Mesendoderm (in vitro differentiated cells): ENCODE measurements at places on chromosomes 5 and 9.

DNA sequence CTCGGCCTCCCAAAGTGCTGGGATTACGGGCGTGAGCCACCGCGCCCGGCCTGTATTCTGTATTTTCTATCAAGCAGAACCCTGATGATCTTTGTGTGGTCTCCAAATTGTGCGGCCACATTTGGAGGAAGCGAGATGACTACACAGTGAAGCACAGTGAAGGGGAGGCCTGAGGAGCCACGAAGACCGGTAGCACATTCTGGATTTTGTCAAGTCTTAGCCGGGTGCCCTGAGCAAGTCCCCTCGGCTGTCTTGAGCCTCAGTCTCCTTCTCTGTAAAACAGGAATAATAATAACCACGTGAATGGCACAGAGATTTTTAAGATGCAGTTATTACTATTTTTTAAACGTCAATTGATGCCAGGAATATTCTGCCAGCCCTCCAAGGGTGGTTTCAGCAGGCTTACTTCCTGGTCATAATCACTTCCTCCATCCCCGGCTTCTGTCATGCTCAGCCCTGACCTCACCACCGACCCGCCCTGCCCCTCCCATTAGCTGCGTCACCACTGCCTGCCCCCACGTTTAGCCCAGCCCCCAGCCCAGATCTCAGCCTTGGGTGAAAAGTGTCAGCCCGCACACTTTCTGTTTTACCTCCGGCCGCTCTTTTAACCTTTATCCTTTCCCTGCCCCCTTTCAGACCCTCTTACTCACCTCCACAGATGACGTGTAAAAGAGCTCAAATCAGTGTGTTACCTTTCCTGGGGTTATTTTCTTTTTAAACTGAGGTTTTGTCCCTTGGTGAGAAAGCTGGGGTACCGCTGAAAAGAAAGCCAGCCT lies 27.0 kb upstream of the ERGIC1 start:
- peak; percentile 92 for DNase-seq

GRCh38 chr5:6742081-6742758 lies 29.0 kb downstream of the TENT4A start:
- DNase-seq: no peak

DNA sequence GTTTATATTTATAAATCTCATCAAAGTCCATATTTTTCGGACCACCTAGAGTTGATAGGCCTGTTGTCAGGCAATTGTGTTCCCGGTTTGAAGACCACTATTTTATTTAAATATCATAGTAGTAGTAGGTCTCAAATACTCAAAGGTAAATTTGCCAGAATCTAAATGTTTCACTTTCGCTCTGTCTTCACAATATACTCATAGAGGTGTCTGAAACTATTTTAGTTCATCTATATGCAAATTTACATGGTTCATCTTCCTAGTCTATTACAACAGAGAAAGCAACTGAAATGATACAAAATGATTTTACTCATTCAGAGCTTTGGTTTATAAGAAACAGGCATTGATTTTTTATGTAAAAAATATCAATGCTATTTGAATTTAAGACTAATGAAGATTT lies 1897.5 kb downstream of the EFNA5 start:
- no peak for DNase-seq

- DNase-seq: no peak
These were observed 378.3 kb downstream of the KIAA0825 start for GRCh38 chr5:94240134-94240533.

DNA sequence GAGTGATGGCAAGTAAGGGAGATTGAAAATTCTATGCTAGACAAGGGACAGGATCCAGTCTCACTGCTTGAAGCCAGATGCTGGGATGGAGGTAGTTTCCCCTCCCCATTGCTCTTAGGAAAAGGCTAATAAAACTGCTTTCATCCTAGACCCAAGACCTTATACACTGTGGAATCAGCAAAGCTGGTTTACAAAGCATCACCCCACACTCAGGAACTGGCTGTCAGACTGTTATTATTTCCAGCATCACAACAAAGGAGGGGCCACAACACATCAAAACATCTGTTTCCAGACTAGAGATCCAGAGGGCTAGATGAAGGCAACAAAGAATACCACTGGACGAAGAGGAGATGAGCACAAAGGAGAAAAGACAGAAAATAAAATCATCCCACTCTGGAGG lies 364.6 kb upstream of the PTGER4 start:
- DNase-seq: no peak

GRCh38 chr5:178683783-178684182 lies 46.7 kb downstream of the ZNF354A start:
- no peak for DNase-seq

DNA sequence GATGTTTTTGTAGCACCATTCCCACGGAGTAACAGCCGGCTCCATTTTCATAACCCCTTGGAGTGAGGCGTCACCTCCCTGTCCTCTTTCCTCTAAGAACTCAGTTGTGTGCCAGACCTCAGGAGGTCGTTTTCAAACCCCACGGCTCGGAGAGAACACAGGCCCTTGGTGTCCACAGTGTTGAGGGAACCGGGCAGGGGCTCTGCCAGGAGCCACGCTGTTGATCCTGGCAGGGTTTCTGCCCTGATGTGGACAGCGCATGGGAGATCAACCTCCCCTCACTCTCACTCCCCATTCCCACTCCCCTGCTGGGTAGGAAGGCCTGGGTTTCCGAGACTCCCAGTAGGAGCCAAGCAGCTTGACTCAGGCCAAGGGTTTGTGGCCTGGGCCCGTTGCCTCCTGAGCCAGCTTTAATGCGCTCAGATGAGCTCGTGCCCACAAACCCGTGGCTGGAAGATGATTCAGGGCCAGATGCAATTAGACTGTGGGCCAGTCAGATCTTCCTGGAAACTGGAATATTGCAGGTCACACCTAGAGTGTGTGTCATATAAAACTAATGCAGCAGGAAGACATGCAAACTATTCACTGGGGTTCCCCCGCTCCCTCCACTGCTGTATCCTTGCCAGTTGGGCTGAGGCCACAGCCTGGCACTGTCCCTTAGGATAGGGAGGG lies 133.4 kb downstream of the SLC12A2 start:
- DNase-seq: no peak

GRCh38 chr5:125491986-125492492 lies 745.6 kb upstream of the ZNF608 start:
- no peak for DNase-seq

- no peak for DNase-seq
These were observed 177.2 kb downstream of the GNAQ start for GRCh38 chr9:77854258-77854915.

- no peak for DNase-seq
These were observed 73.9 kb downstream of the KLF9 start for GRCh38 chr9:70340572-70340971.

GRCh38 chr9:35682520-35683315 lies 7.0 kb downstream of the TPM2 start:
- no peak for DNase-seq

DNA sequence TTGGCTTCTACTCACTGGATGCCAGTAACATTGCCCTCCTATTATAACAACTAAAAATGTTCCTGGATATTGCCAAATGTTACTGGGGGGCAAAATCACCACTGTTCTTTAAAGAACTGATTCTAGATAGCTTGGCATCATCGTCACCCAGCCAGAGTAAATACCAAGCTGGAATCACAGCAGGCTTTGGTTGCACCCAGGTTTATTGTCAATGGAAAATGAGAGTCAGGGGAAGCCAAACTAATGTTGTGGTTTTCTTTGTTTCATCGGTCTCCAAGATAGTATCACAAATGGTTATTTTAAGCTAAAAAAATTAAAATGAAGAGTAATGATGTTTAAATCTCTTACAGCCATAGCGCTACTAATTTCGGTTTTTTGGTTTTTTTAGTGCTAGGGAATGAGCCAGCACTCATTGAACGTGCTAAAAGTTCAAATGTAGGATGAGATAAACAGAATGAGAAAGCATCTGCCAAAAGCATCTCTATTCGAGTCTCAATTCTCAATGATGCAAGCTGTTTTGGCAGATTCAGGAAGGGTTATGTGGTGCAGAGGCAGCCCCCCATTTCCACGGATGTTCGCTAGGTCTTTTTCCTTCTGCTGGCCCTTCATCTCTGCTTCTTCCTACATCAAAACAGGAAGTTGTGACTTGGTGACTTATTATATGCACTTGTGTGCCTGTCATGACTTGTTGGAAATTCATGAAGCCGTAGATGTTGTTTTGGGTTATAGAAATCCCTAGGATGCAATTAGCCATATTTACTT lies 558.0 kb downstream of the EBF1 start:
- no peak for DNase-seq

GRCh38 chr5:55638455-55638854 lies 73.7 kb downstream of the SLC38A9 start:
- DNase-seq: no peak

- DNase-seq: no peak
These were observed 6.2 kb upstream of the OLFM1 start for GRCh38 chr9:135081264-135081660.
